ENCODE measurements at places on chromosomes 1 and 21. TPM values are rescaled to one million over a fixed set of nuclear protein-coding genes. Genes with fewer than 3 reads are reported as not detected.

DNA sequence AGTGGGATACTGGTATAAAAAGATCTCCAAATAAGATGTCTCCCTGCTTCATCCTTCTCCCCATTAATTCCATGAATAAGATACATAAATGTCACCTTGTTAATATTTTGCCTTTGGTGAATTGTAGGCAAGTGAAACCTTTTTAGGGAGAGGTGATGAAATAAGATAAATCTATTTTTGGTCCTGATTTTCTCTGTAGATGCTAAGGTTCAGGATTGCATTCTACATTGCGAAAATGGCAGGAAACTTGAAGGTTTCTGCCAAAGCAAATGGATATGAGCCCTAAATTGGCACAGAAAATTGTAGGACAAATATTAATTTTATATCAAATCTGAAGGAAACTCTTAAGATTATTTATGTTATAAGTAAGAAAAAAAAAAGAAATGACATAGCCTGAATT, 107.1 kb downstream of the PLPPR4 start:
- no peak for DNase-seq

GRCh38 chr21:45169682-45170081, 95.3 kb downstream of the ADARB1 start:
- DNase-seq: no peak

The CHIA gene
- total RNA-seq: not detected

The KCNA3 gene
- total RNA-seq: not detected
